Muscle of back (tissue), 13 donors: ENCODE measurements at places on chromosomes 7 and 10. TPM values are rescaled to one million over a fixed set of nuclear protein-coding genes. Genes with fewer than 3 reads are reported as not detected.

- DNase-seq = no peak
These were observed 73.2 kb downstream of the OAT start for GRCh38 chr10:124345521-124345920.

DNA sequence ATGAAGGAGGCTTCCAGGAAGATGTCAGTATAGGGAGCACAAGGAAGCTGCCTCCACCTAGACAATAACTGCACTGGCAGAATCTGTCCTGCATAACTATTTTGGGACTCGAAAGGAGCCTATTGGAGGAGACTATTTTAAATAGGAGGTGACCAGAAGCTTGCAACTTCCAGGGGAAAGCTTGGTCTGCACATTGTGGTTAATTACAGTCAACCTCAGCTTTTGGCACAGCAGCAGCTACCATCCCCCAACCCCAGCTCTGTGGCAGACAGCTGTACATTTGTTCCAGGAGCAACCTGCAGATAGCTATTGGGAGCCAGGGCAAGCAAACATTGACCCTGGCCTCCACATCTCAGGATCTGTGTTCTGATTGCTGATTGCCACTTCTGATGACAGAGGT, 46.3 kb upstream of the NANOS1 start:
- DNase-seq = no peak

DNA sequence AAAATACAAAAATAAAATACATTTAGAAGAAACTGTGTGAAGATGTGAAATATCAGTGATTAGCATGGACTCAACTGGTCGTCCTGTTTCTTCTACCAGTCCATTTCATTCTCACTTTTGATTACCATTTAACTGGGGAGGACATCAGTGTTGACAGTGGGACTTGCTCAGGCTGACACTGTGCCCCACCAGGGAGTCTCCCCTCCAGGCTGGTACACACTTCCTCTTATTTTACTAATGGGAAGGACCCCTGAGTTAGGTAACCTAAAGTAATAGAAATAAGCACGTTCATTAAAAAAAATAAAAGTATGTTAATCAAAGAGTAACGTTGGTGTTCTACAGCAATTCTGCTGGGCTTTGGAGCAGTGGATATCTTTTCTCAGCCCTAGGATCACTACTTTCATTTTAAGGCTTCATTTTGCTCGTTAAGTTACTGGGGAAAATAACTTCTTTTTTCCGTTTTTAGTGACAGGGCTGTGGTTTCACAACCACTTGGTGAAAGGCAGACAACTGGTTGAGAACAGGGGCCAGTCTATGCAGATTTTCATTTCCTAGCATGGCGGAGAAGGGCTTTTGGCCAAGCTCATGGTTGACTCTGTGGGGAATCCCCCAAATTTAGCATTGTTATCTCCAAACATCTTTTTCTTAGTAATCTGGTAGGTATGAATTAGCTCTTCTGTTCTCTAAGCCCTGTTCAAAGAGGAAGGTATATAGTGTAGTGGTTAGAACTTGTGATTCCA, 2.1 kb downstream of the SNX10 start:
- DNase-seq = peak; percentile 16

GRCh38 chr10:11320809-11321520, 290.5 kb downstream of the USP6NL start:
- no peak for DNase-seq

GRCh38 chr10:110009736-110010475, 2.1 kb downstream of the ADD3 start:
- no peak for DNase-seq

- no peak for DNase-seq
These were observed 7.7 kb downstream of the KCNMA1 start for GRCh38 chr10:77629775-77630506.

- no peak for DNase-seq
These were observed 51.2 kb upstream of the ABI1 start for GRCh38 chr10:26911811-26912461.

DNA sequence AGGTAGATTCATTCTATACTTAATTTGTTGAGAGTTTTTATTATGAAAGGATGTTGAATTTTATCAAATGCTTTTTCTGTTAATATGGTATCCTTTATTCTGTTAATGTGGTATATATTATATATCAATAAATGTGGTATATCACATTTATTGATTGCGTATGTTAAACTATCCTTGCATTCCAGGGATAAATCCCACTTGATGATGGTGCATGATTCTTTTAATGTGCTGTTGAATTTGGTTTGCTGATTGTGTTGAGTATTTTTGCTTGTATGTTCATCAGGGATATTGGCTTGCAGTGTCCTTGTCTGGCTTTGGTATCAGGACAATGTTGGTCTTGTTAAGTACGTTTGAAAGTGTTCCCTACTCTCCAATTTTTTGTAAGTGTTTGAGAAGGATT, 11.9 kb downstream of the LRMDA start:
- DNase-seq = no peak

DNA sequence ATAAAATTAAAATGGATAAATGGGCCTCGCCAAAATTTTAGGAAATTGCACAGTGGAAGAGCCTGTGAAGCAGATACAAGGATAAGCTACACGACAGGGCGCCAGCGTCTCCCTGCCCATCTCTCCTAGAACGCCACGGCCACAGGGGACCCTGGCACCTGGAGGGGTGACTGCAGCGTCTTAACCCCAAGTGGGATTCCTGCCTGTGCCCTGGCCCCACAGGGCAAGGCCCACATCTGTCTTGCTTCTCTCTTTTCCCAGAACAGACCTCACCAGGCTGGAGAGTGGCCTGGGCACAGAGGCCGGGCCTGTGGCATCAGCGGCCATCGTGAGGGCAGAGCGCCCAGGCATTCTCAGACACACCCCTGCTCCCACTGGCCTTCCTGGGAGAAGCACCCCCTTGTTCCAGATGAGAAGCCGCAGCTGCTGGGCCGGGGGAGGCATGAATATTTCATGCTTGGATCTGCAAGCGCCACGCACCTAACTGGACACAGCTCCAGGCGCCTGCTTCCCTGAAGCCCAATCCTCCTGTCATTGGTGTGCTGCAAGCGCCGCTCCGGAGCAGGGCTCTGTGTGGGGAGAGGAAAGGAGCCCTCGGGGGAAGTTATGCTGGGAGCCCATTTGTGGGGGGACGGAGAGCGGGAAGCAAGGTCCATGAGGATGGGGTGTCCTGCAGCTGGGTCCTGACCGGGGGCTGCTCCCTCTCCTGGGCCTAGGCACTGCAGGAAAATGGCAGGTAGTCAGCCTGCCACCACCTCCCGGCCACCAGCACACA, 153.5 kb downstream of the ELFN1 start:
- DNase-seq = no peak

DNA sequence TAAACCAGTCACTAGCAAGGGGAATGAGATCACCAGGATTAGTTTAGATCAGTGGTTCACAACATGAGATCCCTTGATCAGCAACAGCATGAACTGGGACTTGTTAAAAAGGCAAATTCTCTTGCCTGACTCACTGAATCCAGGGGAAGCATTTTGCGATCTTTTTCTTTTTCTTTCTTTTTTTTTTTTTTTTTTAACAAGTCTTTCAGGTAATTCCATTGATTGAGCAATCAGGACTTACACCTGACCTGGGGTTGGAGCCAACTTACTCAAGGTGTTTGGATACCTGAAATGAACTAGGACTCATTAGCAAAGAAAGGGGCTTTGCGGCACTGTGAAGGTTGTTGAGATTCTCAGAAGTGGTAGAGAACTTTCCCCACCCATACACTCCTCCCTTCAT, 47.1 kb upstream of the PRR15 start:
- no peak for DNase-seq

DNA sequence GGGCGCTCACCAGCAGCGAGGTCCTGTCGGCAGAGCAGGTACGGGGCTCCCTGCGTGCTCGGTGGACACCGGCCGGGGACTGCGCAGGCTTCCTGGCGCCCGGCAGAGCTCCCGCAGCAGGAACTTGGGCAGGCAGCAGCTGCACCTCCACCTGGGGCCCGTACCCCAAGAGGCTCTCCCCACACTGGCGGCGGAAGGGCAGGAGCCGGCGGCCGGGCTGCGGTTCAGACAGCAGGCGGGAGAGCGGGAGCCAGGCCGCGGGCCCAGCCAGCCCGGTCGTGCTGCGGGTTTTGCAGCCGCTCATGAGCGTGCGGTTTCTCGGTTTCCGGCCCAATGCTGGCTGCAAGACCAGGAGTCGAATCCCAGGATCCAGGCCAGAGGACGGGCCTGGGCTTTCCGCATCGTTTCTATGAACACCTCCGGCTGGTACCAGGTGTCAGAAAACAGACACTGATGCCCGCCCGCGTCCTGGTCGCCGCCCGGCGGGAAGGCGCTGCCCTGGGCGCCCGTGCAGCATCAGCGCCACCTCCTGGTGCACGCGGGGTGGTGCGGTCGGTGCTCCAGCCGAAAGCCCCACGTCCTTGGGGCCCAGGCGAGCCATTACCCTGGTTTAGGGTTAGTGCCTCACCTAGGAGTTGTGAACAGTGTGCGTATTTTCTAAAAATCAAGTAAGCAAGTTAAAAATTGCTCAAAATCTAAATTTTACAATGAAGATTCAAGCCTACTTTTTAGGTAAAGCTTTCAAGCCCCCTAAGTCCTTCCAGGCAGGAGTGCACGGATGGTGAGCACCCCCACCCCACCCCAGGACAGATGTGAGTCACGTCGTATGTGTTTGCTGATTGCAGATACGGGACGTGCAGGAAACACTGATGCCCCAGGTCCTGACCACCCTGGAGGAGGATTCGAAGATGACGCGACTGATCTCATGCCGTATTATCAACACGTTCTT, 47.4 kb upstream of the PRKAR1B start:
- DNase-seq = no peak

GRCh38 chr10:132507409-132507955, 30.1 kb upstream of the INPP5A start:
- no peak for DNase-seq

GRCh38 chr7:43756368-43757072, 2.0 kb upstream of the BLVRA start:
- DNase-seq = peak; percentile 39

DNA sequence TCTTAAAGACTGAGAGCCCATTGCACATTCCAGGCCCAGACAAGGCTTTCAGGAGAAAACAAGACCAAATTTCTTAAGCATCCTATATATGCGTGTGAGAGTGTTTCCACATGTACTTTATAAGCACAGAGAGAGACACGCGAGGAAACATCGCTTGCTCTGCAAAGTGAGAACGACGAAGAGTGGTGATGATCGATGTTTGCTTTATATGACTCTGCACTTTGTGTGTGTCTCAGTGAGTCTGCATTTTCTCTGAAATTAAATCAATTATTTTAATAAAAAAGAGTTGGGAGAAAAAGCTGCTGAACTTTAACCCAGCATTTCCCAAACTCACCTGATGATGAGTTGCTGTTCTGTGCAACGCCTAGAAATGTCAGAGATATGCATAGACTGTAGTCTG, 61.7 kb upstream of the ZMIZ1 start:
- DNase-seq = no peak

- no peak for DNase-seq
These were observed 70.9 kb upstream of the COL1A2 start for GRCh38 chr7:94323844-94324243.

- peak; percentile 87 for DNase-seq
These were observed 340.3 kb downstream of the FRMD4A start for GRCh38 chr10:13990392-13990805.

DNA sequence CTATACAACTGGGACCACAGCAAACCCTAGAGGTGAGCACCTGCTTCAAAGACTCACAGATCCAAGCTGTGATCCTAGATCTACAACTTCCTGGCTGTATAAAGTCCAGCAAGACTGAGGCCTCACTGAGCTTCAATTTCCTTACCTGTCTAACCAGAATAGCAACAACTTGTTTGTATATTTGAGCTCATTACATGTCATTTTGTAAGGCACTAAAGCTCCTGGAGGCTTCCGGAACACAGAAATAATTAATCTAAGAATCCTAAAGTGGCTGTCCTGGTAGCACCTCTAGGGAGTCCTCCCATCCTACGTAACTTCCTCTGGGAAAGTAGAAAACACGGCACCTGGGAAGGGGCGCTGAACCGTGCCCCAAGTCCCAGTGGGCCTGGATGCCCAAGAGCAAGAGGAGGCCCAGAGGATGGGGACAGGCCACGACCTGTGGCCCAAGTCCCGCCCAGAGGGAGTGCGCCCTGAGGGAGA, 39.4 kb downstream of the HK1 start:
- no peak for DNase-seq

DNA sequence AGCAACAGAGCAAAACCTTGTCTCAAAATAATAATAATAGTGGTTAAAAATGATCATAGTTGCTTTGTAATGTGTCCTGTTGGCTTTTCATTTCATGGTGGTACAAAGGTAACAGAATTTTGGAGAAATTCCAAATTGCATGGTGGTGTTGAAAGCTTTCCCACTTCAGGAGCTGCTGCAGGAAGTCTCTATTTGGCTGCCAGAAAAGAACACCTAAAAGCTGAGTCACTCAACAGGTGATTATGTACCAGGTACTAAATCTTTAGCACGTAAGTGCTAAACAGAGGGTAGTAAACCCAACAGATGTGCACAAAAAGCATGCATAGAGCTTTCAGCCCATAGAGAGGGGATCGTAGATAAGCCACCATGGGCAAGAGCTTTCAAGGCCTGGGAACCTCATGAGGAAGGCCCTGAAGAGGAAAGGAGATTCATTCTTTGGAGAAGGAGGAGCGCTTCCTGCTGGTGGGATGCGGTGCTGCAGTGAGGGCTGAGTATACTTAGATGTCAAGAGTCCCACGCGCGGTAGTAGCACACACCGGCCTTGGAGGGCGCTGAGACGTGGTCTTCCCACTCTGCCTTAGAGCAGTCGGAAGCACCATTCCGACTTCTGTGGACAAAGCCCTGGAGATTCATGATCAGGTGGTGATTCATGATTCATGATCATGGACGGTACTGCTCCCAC, 118.7 kb downstream of the RALA start:
- DNase-seq = no peak

DNA sequence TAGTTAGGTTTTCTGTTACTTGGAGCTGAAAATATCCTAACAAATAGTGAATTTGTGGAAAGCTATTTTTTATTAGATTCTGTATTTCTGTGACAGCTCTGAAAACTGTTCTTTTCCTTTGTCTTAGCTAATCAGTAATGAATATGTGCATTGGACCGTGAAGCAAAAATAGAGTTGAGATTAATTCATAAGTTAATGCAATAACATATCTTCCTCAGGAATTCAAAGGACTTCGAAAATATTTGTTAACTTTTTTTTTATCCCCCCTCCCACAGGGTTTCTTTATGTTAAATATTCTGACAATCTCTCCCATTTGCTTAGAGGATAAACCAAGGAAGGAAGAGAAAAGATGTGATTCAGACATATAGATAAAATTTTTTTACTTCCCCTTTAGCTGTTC, 101.4 kb downstream of the PODXL start:
- DNase-seq = no peak

GRCh38 chr7:46282155-46282554, 361.1 kb upstream of the IGFBP3 start:
- no peak for DNase-seq

DNA sequence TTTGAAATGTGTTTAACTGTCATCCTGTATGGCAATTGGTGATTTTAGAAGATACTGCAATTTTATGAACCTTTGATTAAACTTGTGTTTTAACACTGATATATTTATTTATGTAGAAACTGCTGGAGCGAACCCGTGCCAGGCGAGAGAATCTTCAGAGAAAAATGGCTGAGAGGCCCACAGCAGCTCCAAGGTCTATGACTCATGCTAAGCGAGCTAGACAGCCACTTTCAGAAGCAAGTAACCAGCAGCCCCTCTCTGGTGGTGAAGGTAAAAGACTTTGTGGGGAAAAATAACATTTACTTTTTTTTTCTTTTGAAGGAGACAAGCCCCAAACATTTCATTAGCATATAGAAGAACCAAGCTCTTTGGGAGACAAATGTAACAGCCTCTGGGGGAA, 6.5 kb downstream of the ANLN start:
- no peak for DNase-seq

Gene LIPJ
- polyA plus RNA-seq = not detected

Gene GFRA1
- 28.0 TPM for polyA plus RNA-seq

Gene PDE6C
- polyA plus RNA-seq = 0.12 TPM

Gene PNLIPRP2
- not detected for polyA plus RNA-seq

Gene SUN1
- polyA plus RNA-seq = 218 TPM

Gene HUS1
- polyA plus RNA-seq = 17.3 TPM

Gene ADAP1
- 2.0 TPM for polyA plus RNA-seq
